ENCODE measurements at places on chromosomes 7 and 10. TPM values are rescaled to one million over a fixed set of nuclear protein-coding genes. Genes with fewer than 3 reads are reported as not detected.
A peak's percentile ranks its signal among the peaks of the same experiment; 100 is the strongest.

DNA sequence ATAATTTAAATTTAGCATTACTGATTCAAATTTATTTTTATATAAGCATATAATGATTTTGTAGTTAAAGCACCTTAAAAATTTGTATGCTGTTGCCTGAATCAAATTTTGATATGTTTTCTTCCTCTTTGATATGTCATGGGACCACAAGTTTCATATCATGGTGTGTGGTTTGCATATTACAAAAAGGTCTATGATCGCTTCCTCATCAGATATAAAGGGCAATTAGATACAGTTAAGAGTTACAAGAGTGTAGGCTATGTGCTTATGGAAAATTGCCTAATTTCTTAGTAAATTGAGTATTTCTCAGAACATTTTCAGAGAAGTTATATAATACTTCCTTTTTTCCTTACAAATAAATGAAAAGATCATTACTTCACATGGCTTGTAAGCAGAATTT is 22.2 kb downstream of the MRC1 start:
- H3K36me3 ChIP-seq = no peaks in the 10 kb centered on the region
- no peak overlapping the region for H3K4me3 ChIP-seq
- H3K27ac ChIP-seq = no peak overlapping the region
- peaks cover 9% of the 10 kb centered on the region for H3K4me1 ChIP-seq

DNA sequence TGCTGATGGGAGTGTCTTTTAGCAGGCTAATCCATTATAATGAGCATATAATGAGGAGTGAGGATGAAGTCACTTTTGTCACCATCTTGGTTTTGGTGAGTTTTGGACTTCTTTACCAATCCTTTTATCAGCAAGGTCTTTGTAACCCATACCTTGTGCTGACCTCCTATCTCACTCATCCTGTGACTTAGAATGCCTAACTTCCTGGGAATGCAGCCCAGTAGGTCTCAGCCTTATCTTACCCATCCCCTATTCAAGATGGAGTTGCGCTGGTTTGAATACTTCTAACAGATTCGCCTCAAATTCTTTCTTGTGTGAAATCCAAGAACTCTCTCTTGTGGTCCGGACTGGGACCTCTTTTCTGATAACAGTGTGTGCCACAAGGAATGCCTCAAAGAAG is 253.1 kb upstream of the CACNA2D1 start:
- H3K27ac ChIP-seq = no peak overlapping the region
- H3K36me3 ChIP-seq = no peaks in the 10 kb centered on the region
- H3K27me3 ChIP-seq = no peaks in the 10 kb centered on the region
- H3K4me3 ChIP-seq = no peak overlapping the region
- DNase-seq = no peak

Gene HMX3
- total RNA-seq = not detected

DNA sequence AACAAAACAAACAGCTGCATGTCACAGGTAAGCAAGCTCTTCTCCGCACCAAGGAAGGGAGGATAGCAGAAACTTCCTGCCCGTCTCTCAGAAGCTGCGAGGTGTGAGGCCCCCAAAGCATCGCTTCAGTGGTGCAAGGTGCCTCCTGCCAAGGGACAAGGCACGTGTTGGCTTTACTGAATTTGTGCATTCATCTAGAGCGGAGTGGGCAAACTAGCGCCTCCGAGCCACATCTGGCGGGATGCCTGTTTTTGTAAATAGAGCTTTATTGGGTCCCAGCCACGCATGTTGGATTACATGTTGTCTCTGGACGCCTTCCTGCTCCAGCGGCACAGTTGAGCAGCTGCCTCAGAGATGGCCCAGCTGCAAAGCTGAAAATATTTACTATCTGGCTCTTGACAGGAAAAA is 27.7 kb downstream of the PHYH start:
- H3K27ac ChIP-seq = no peak overlapping the region
- H3K4me3 ChIP-seq = no peak overlapping the region
- no peak for DNase-seq
- H3K4me1 ChIP-seq = no peaks in the 10 kb centered on the region

Gene LIPN
- not detected for total RNA-seq

DNA sequence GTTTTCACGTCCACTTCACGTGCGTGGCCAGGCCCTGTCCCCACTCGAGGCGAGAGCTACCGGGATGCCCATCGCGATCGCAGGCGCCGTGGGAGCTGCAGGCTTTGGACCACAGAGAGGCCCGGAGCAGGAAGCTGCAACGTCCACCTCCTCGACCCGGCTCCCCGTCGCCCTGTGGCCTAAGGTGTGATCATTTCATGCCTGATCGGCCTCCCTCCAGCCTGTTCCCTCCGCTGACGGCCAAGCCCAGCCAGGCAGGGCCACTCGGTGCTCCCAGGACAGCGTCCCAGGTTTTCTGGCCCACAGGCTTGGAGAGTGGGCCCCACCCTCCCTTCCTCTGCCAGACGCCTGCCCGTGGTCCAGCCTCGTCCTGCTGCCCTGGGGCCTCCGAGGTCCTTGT is 19.6 kb downstream of the KNDC1 start:
- H3K4me1 ChIP-seq = no peaks in the 10 kb centered on the region
- no peak overlapping the region for H3K4me3 ChIP-seq
- H3K36me3 ChIP-seq = no peaks in the 10 kb centered on the region

DNA sequence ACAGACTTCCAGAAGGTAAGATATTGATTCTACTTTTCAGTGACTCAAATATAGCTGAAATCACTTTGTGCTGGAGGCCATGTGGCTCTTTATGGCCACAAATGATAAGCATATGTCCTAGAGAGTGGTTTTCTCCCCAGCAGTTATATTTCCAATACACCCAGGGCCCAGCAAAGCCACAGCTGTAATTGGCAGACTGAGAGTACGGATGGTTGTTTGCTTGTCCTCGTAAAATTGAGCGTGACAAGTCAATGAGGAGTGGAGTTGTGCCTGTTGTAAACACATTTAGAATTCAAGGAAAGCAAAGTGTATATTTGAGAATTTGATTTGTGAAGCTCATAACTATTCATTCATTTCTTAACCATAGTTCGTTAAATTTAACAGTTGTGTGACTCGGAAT is 201.8 kb downstream of the LHFPL3 start:
- H3K4me3 ChIP-seq = no peak overlapping the region
- no peaks in the 10 kb centered on the region for H3K4me1 ChIP-seq
- no peaks in the 10 kb centered on the region for H3K27me3 ChIP-seq
- H3K36me3 ChIP-seq = no peaks in the 10 kb centered on the region

DNA sequence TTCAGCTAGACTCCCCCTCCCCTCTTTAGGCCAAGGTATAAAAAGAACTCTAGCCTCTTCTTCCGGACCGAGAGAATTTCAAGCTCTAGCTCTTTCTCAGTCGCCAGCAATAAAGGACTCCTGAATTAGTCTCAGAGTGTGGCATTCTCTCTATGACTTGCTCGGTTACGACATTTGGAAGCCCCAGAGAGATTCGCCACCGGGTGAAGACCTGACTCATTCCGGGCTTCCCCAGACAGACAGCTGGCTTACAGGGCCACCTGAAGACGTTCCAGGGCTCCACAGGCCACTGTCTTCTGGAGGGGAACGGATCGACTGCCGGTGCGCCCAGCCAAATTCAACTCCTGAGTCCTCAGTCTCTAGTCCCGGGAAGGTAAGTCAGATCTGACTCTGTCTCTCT is at the start of gene AKR1B15:
AKR1B15 (plus strand) TSS at position 234 of the 400 bp plus-strand sequence. CDS start 15,510 bp downstream, outside the sequence.
- peak; percentile 69 for DNase-seq
- no peaks in the 10 kb centered on the region for H3K36me3 ChIP-seq
- H3K4me3 ChIP-seq = peak within 1 kb of the TSS; percentile 54

All from PC-9 (cell line).